Amniotic stem cell (primary cell): ENCODE measurements at places on chromosomes 1 and 21.

- DNase-seq, result no peak
Measured at GRCh38 chr1:198246337-198246736, 89.5 kb downstream of the NEK7 start.

DNA sequence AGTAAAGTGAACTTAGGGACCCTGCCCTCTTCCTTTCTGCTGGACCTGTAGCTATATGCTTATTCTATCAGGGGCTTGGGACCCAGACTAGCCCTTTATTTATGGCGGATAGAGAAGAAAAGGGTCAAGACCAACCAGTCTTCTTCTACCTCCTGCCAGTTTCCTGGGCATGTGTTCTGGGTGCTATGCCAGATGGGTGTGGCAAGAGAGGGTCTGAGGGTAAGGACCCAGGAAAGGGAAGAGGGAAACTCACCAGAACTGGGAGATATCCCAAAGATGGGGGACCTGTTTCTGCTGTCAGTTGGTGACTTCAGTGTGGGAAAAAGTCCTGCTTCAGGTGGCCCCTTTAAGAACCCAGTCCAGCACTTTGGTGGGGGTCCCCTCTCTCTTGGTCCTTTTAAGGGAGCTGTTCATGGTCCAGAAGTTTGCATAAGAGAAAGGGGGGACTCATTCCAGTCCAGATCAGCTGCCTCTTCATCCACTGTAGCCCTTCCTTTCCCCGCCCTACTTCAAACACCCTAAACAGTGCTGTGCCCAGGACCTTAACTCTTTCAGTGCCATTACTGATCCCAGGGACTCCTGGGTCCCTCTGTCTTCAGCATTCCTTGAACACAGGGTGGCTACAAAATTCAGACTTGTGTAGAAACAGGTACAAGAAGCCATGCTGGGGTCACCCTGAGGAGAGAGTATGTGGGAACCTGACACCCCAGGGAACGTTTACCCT, 18.4 kb downstream of the SSR2 start:
- DNase-seq, result no peak

DNA sequence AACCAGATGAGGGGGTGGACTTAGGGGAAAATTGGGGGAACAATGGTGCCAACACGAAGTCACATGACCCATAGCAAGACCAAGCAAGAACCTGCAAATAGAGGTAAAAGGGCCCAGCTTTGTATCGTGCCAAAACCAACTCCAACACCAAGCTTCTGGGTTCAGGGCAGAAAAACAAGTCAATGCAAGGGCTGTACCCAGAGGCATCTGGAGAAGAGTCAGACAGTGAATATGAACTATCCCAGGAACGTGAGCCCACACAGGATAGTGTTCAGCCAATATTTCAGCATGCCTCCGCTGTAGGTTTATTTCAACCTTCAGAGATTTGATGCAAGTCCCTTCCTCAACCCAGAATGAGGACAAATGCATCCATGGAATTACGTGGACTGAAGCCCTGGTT, 15.0 kb upstream of the ZMYM6 start:
- no peak for DNase-seq

- DNase-seq, result no peak
Measured at GRCh38 chr21:45225741-45226327, 61.9 kb downstream of the POFUT2 start.
